ENCODE measurements at places on chromosomes 1 and 21. TPM values are rescaled to one million over a fixed set of nuclear protein-coding genes. Genes with fewer than 3 reads are reported as not detected.

LRRC39 gene
- 0.53 TPM for total RNA-seq

- DNase-seq: no peak
These were observed 44.6 kb upstream of the DNASE2B start for GRCh38 chr1:84353695-84354094.

DNA sequence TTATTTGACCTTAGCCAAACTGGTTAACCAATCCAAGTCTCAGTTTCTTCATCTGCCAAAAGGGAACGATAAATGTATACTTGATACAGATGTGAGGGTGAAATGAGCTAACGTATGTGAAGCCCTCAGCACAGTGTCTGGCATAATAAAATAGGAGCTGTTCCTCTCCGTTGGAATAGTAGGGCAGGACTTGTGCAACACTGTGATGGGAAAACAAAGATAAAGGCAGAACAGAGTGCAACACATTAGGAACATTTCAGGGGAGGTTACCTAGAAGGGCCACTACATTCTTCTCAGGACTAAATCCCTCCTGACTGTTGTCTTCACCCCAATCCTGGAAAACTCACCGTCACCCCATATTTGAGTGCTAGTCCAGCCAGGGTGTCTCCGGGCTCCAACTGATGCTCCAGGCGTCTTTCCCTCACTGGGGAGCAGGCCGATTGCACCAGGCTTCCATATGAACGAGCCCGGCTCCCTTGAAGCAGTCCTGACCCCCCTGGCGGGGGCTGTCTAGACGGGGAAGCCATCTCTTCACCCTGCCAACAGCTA lies 896 bp downstream of the LYSMD1 start:
- no peak for DNase-seq

GRCh38 chr21:44949161-44949778 lies 9.4 kb downstream of the SLX9 start:
- DNase-seq: no peak

DNA sequence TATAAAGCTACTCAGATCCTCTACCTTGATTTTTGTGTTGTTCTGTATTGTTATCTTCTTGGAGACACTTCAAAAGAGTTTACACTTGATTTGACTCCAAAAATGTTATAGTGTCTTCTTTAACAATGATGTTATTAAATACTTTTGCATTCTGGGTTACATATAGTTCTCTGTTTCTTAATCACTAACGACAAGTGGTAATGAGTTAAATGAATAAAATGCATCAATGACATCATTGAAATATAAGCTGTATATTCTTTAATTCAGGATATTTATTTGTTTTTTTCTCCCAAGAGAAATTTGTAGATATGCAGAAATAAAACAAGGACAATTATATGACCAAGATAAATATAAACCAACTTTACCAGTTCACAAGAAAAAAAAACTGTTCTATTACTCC lies 7.2 kb upstream of the CFHR5 start:
- DNase-seq: no peak

- DNase-seq: peak; percentile 21
These were observed 2.5 kb downstream of the PRDX6 start for GRCh38 chr1:173479649-173480048.

DNA sequence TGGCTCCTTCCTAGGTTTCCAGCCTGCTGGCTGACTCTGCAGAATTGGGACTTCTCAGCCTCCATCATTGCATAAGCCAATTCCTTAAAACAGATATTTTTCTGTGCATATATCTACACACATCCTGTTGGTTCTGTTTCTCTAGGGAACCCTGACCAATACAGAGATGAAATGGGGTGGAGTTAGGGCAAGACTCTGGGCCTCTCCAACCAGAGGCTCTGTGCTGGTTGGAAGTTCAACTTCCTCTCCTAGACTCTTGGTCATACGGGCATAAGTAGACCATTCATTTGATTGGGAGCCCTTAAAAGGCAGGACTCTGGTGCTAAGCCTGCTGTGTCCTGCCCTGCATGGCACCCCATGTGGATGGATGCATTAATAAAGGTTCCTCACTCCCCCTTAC lies 55.0 kb downstream of the CNIH3 start:
- no peak for DNase-seq

IL22RA1 gene
- total RNA-seq: 0.26 TPM

GRCh38 chr1:109985247-109986053 lies 885 bp downstream of the AHCYL1 start:
- peak; percentile 37 for DNase-seq

DNA sequence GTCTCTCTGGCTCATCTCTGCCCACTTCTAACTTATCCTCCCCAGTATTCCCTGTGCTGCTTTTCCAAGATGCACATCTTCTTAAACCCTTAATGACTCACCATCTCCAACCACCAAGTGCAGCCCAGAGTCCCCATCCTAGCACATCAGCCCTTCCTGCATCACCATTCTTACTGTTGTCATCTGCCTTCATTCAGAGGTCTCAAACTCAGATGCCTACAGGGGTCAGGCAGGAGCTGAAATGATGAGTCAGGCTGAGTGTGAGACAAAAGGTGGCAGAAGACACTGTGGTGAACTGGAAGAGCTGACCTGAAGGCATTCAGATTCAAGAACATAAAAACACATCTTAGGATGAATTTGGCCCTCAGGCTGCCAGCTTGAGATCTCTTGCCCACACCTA lies 34.6 kb downstream of the OLFML2B start:
- DNase-seq: peak; percentile 16

SEMA6C gene
- total RNA-seq: 0.38 TPM

- no peak for DNase-seq
These were observed 121.9 kb downstream of the MAB21L3 start for GRCh38 chr1:116232989-116233514.

CGN gene
- 4.2 TPM for total RNA-seq

GRCh38 chr1:147618077-147618569 lies 52.2 kb downstream of the ACP6 start:
- DNase-seq: no peak

- peak; percentile 67 for DNase-seq
These were observed at the start of gene CDK18 for GRCh38 chr1:205504311-205505075. TSS of gene CDK18 (plus strand) at chr1:205504669. CDS start at chr1:205523168, 18,499 bp downstream.
